Natural killer cell treated with Interleukin-12 subunit alpha and Interleukin-12 subunit beta and Interleukin-15 and Interleukin-18, amount 100 ng/mL, for 72 hours (primary cell): ENCODE measurements at places on chromosomes 11 and 22.

DNA sequence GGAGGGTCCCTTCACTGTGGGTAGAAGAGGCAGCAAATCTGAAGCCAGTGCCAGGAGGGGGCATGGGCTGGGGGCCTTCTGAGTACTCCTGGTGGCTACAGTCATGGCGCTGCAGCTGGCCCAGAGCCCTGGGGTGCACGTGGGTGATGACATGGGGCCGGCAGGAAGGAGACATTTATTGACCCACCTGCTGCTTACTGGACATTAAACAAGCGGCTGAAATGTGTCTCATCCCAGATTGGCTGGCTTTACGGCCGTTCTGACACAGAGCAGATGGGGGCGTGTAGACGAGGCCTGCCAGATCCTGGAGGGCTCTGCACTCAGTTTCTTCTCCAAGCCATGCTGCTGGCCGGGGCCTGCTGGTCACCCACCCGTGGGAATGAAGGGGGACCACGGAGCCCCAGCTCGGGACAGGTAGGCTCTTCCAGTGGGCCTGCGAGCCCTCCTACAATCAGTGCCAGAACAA lies 906.9 kb downstream of the BRD1 start:
- no peaks in the 10 kb centered on the region for H3K4me1 ChIP-seq
- H3K4me3 ChIP-seq = no peak overlapping the region
- H3K27ac ChIP-seq = no peak overlapping the region
- no peak for DNase-seq
- H3K27me3 ChIP-seq = peaks cover 15% of the 10 kb centered on the region

DNA sequence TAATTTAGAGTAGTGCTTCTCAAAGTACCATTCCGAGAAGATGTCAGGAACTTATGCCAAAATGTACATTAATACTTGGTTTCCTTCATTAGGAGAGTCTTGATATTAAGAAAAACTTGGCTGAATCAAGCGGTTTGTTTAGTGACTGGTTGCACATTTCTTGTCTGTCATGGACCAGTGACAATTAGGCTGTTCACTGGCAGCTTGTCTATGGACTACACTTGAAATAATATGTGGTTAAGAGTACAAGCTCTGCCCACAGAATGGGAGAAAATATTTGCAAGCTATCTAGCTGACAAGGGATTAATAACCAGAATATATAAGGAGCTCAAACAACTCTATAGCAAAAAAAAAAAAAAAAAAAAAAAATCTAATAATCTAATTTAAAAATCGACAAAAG lies 24.6 kb downstream of the COA4 start:
- DNase-seq = no peak
- H3K4me3 ChIP-seq = no peak overlapping the region
- no peaks in the 10 kb centered on the region for H3K4me1 ChIP-seq
- no peak overlapping the region for H3K27ac ChIP-seq
- no peaks in the 10 kb centered on the region for H3K36me3 ChIP-seq
- H3K27me3 ChIP-seq = no peaks in the 10 kb centered on the region

- no peak overlapping the region for H3K4me3 ChIP-seq
- peaks cover 34% of the 10 kb centered on the region for H3K4me1 ChIP-seq
- H3K27me3 ChIP-seq = no peaks in the 10 kb centered on the region
- DNase-seq = no peak
- H3K27ac ChIP-seq = peak overlapping the region; percentile 33
- H3K36me3 ChIP-seq = peaks cover 4% of the 10 kb centered on the region
Observed at GRCh38 chr22:20536590-20537324, 29.3 kb downstream of the MED15 start.

- peaks cover 45% of the 10 kb centered on the region for H3K4me1 ChIP-seq
- H3K27me3 ChIP-seq = no peaks in the 10 kb centered on the region
- no peak for DNase-seq
- peaks cover 5% of the 10 kb centered on the region for H3K36me3 ChIP-seq
Observed at GRCh38 chr11:118340449-118340848, 2.1 kb downstream of the CD3D start.

DNA sequence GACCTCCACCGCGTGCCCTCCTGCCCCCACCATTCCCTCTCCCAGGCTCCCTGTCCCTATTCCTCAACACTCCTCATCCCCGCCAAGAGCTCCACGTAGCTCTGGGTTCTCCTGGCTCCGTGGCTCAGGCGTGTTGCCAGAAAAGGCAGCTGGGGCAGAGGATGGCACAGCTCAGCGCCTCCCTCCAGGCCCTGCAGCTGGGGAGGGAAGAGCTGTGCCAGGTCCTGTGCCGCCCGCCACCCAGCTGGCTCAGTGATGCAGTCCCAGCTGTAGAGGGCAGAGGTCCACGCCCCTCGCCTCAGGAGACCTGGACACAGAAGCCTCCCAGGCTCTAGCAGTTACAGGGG lies 4.2 kb downstream of the ARHGAP1 start:
- no peaks in the 10 kb centered on the region for H3K27me3 ChIP-seq
- peak overlapping the region; percentile 65 for H3K27ac ChIP-seq
- H3K4me3 ChIP-seq = no peak overlapping the region

DNA sequence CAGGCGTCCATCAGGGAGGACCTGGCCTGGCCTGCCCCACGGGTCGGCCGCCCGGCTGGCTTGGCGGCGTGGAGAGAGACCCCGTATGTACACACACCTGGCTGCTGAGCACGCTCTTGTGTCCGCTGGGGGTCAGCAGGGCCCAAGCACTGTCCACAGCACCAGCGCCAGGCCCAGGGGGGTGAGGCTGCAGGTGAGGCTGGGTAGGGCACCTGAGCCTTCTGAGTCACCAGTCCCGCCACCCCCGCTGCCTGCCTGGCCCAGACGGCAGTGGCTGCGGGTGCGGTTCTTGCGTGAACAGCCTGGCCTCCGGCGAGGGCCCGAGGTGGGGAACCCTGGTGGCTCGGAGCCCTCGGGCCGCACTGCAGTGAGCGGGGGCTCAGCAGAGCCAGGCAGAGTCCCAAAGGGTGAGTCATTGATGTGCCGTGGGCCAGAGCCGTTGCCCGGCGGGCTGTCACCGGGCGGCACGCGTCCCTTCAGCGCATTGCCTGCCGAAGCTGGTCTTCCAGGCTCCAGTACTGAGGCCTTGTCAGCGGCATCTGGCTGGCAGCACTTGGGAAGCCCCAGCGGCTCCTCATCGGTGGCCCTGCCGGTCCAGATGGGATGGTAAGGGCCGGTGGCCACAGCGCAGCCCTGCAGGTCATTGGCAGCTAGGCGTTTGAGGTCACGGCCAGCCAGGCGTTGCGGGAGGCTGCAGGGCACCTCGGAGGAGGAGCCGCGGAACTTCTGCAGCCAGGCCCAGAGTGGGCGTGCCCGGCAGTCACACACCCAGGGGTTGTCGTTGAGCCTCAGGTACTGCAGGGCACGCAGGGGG lies 26.3 kb downstream of the RTN4R start:
- H3K4me3 ChIP-seq = peak overlapping the region; percentile 20
- no peak for DNase-seq
- H3K27ac ChIP-seq = peak overlapping the region; percentile 19
- no peaks in the 10 kb centered on the region for H3K27me3 ChIP-seq
- no peaks in the 10 kb centered on the region for H3K36me3 ChIP-seq
- H3K4me1 ChIP-seq = peaks cover 32% of the 10 kb centered on the region
